Renal cortical epithelial cell (primary cell): ENCODE measurements at places on chromosomes 5 and 9. TPM values are rescaled to one million over a fixed set of nuclear protein-coding genes. Genes with fewer than 3 reads are reported as not detected.

DNA sequence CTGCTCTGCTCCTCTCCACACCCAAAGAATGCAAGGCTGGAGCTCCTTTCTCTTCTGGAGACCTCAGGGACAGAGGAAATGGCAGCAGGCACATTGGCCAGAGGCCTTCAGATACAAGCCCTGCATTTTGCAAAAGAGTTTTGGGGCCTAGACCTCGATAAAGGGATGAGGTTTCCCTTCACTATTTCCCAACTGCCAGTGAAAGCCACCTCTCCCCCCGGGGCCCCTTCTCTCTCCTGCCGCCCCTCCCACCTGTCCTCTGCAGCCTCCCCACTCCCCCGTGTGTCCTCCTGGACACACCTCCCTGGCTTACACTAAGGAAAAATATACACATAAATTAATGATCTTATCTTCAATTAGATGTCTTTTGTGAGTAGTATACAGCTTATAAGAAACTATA lies 21.3 kb upstream of the LMNB1 start:
- DNase-seq: no peak

DNA sequence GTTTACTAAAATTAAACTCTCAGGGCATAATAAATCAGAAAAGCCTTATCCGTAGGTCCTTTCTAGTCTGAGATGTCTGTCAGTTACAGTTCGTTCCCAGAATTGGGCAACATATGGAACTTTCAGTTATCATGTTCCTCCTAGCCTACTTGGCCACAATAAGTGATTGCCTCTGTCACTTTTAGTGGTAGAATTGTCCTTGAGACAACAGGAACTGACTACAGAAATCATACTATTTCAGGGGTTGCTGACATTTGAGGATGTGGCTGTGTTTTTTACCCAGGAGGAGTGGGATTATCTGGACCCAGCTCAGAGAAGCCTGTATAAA lies 956 bp downstream of the ZNF189 start:
- DNase-seq: no peak

Gene RBM22
- 17.9 and 39.1 TPM in 2 replicates for total RNA-seq

Gene SLIT3
- total RNA-seq: 0.69 and 3.3 TPM in 2 replicates

Gene LPCAT1
- total RNA-seq: 80.9 and 176 TPM in 2 replicates

GRCh38 chr9:19757745-19758144 lies 31.1 kb downstream of the SLC24A2 start:
- no peak for DNase-seq

GRCh38 chr5:143652108-143652700 lies 159.8 kb upstream of the HMHB1 start:
- DNase-seq: peak; percentile 40

- DNase-seq: no peak
These were observed 18.5 kb downstream of the FCN1 start for GRCh38 chr9:134899168-134899567.

Gene MEIKIN
- not detected in 2 replicates for total RNA-seq

Gene FGF1
- 0.15 and 1.7 TPM in 2 replicates for total RNA-seq

Gene PRELID2
- 24.8 and 43.1 TPM in 2 replicates for total RNA-seq

Gene DBH
- total RNA-seq: not detected in 2 replicates

Gene PCDHA1
- 0.10 and 0.35 TPM in 2 replicates for total RNA-seq
